ENCODE measurements at places on chromosomes 6 and 20.

DNA sequence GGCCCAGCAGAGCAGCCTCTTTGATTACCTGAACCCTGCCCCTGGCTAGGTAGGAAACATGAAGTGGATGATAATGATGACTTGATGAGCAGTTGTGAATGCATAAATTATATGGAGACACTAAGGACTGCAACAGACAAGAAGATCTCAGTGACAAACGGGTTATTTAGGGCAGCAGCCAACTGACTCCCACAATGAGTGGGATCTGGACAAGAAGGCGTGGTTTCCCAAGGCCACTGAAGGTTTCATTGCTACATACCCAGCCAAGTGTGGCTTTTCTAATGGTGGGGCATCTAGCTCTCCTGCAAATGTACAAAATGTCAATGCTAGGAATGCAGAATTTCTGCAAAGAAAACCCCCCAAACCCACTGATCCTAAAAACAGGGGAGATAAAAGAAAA, 29.4 kb downstream of the RING1 start:
- DNase-seq = no peak

DNA sequence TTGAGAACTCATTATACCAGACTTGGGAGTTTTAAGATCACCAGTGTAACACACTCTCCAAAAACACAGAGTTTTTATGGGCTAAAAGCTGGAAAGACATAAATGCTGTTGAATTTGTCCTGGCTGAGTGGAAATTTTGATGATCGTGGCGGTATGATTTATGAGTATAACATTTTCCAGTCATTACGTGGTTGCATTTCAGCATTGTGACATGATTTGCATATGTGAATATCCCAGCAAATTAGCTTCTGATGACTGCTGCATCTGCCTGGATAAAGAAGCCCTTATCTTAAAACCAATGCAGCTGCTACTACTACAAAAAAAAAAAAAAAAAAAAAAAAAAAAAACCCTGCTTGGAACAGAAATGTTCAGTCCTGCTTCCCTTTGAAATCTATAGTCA, 850.9 kb downstream of the TFAP2A start:
- no peak for DNase-seq

DNA sequence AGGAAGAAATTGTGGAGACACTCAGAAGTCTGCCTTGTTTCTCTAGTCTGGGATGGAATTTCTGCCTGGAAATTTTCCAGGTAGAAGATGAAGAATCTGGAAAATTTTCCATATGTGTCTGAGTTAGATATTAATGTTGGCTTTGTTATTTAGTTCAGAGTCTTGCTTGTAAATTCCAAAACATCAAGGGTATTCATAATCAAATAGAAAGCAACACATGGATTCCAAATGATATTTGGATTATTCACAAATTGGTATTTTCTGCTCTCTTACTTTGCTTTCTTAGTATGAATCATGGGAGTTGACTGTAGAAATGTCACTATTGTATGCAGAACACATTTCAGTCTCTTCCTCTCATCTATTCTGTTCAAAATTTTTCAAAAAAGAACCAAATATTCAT, 116.0 kb downstream of the GRIK2 start:
- DNase-seq = no peak

DNA sequence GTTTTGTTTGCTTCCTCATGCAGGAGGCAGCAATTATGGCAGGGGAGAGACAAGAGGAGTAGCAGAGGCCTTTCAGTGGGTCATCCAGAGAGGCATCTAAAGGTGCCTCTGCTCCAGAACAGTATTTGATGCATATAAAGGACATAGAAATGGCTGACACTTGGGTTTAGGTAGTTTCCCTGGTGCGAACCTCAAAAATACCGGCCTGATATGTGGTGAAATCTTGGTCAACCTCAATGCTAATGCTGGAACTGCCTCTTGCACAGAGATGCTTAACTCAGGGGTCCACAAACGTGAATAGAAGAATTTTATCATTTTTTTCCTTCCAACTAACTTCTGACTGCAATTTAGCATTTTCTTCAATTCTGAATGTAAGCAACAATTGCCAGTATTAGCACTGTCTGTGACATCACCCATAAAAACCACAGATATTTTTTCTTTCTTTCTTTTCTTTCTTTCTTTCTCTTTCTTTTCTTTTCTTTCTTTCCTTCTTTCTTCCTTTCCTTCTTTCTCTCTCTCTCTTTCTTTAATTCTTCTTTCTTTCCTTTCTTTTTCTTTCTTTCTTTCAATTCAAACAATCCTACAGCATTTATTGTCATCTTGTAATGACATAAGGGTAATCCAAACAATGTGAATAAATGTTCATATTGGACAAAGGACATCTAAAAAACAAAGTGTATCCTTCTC, 180.0 kb upstream of the UST start:
- no peak for DNase-seq

- DNase-seq = no peak
Measured at GRCh38 chr6:106547601-106548453, 81.5 kb downstream of the RTN4IP1 start.

- DNase-seq = no peak
Measured at GRCh38 chr6:100344761-100345160, 120.0 kb downstream of the SIM1 start.

Measured in neuronal stem cell (in vitro differentiated cells).